Stimulated activated naive CD4-positive, alpha-beta T cell treated with Interleukin-2 at 50 U/mL for 16 hours (primary cell): ENCODE measurements at places on chromosomes 4 and X.

DNA sequence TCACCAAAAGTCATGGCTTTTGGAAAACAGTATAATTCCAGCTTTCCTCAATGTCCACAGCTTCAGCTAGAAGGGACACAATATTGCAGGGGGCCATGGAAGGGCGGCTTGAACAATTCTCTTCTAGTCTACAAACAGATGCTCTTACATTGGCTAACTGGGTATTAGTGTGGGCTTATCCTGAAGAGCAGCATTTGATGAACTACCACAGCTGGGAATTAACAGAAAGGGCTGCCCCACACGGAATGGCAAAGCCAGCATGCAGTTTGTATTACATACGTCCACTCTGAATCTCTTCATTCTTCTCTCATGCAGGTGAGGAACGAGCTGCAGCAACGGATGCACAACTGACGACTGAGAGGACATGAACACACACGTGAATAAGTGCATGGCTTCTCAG, 13.0 kb upstream of the PDCL2 start:
- DNase-seq, result no peak

GRCh38 chr4:41475402-41475801, 62.6 kb upstream of the LIMCH1 start:
- DNase-seq, result no peak

DNA sequence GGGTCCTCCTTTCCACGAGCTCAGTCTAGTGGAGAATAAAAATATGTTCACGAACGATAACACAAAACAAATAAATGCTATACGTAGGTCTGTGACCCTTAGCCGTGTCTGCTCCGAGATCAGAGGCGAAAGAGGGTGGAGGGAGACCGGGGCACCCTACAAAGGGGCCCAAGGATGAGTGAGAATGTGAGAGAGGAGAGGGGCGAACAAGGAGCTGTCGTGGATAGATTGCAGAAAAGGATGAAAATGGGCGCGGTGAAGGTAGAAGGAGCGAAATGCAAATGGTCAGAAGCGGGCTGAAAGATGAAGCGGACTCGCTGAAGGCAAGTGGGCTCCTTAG, 6.2 kb upstream of the ZBTB33 start:
- no peak for DNase-seq

DNA sequence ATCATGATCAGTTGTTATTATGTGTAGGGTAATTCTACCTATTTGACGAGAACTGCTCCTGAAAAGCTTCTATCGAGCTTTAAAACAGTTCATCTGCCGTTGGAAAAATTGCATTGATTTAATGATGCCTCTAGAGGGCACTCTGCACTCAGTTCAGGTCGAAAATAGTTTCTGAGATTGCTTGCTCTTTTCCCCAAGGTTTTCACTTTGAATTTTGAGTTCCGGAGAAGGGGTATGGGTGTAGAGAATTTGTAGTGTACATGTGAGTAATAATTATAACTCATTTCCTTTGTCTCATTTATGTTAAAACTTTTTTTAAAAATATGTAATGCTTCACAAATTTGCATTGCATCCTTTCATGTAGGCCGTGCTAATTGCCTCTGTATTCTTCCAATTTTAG, 28.4 kb upstream of the TNIP3 start:
- no peak for DNase-seq

- DNase-seq, result no peak
These were observed at the start of gene NKX3-2 for GRCh38 chr4:13543839-13544605. NKX3-2 (minus strand) TSS chr4:13544508; CDS start chr4:13544414, 94 bp downstream.
